ENCODE measurements at places on chromosomes 5 and 9.

DNA sequence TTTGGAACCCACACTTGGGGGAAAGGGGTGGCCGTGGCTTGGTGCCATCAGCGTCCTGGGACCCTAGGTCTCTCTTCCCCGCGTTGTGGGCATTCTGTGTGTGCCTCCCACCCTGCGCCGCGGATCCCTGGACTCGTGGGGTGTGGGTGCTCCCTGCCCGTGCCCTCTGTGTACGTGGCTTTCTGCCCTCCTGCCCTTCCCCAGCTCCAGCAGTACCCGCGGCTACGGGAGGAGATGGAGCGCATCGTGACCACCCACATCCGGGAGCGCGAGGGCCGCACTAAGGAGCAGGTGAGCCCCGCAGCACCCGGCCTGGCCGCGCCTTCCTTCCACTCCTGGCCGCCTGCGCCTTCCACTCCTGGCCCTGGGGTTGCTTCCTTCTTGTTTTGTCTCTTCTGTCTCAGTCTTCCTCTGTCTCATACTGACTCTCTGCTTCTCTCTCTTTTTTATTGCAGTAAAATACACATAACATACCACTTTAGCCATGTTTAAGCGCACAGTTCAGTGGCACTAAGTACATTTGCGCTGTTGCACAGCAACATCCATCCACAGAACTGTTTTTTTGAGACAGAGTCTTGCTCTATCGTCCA is 30.7 kb downstream of the DNM1 start:
- no peak for DNase-seq

GRCh38 chr5:120988491-120988890 is 524.4 kb downstream of the PRR16 start:
- DNase-seq: no peak

- DNase-seq: no peak
Observed at GRCh38 chr5:84298628-84299027, 86.1 kb downstream of the EDIL3 start.

GRCh38 chr9:73515216-73515615 is 363.6 kb downstream of the ANXA1 start:
- no peak for DNase-seq

GRCh38 chr9:122020398-122020797 is 72.7 kb downstream of the TTLL11 start:
- DNase-seq: no peak

GRCh38 chr9:35695943-35696401 is 6.2 kb upstream of the TPM2 start:
- no peak for DNase-seq

- no peak for DNase-seq
Observed at GRCh38 chr5:159128070-159128541, 28.4 kb upstream of the EBF1 start.

GRCh38 chr9:96203867-96204501 is 98.0 kb downstream of the HSD17B3 start:
- no peak for DNase-seq

DNA sequence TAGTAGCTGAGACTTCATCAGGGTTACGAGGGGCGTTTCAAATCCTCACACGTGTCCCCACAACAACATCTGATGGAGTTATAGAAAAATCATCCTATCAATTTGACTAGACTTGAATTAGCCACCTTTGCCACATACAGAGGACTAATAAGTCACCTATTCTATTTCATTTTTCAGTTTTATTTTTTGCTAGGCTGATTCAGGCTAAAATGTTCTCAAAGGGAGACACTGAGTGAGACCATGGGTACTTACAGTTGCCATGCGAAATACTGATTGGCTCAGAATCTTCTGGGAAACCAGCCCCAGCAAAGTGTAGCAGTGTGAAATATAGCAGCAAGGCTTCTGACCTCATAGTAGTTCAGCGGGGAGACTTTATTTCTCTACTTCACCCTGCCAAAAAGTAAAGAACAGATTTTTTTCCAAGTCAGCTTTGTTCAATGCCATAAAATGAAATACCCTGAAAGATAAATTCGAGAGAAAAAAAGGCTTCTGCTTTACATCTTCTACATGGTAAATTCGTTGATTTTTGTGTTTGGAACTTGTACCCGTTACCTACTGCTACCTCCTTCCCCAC is 69.9 kb downstream of the SEMA6A start:
- no peak for DNase-seq

GRCh38 chr5:166581826-166582225 is 1709.6 kb upstream of the WWC1 start:
- DNase-seq: no peak

DNA sequence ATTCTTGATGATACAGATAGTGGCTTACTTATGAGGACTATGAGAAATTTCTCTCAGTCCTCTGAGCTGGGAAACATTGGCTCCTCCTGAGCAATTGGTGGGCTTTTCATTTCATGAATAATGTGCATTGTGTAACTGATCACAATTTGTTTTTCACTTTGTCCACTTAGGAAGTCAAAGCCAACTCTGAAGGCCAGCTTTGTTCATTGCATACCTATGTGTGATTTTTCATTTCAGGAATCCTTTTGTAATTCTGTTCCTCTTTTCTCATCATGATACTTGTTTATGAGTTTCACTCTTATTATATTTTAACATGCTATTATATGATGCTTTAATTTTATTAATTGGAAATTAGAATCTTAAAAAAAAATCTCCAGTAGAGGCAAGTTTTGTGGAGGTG is 483.0 kb downstream of the EBF1 start:
- DNase-seq: no peak

DNA sequence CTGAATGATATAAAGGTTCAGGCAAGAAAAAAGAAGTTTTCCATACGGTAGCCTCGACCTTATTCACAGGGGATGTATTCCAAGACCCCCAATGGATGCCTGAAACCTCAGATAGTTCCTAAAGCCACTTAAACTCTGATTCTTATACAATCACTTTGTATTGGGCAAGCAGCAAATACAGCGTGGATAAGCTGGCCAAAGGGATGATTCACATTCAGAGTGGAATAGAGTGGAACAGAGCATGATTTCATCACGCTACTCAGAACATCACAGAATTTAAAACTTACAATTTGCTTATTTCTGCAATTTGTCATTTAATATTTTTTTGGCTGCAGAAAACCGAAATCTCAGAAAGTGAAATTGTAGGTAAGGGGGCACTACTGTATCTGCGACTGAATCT is 40.5 kb upstream of the CDH18 start:
- no peak for DNase-seq

GRCh38 chr5:103369125-103370120 is 110.9 kb downstream of the MACIR start:
- no peak for DNase-seq

GRCh38 chr5:141845371-141845851 is 32.8 kb downstream of the PCDH1 start:
- DNase-seq: no peak

GRCh38 chr9:74379718-74380117 is 117.4 kb upstream of the RORB start:
- no peak for DNase-seq

GRCh38 chr9:136336156-136336870 is 9.0 kb downstream of the GPSM1 start:
- DNase-seq: no peak

- DNase-seq: no peak
Observed at GRCh38 chr5:174340226-174340625, 294.7 kb downstream of the NSG2 start.

- no peak for DNase-seq
Observed at GRCh38 chr5:146039420-146039819, 66.0 kb downstream of the PLAC8L1 start.

DNA sequence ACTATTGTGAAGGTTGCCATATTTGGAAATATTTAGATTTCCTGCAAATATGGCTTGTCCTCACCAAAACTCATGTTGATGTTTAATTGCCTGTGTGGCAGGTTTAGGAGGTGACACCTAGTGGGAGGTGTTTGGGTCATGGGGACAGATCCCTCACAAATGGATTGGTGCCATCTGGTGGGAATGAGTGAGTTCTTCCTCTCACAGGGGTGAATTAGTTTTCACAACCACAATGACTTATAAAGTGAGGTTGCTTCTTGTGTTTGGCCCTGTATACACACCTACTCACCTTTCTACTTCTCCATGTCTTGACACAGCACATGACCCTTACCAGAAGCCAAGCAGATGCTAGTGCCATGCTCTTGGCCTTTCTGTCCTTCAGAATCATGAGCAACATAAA is 41.1 kb downstream of the ISOC1 start:
- DNase-seq: no peak

GRCh38 chr9:90340421-90340820 is 302.2 kb downstream of the DIRAS2 start:
- DNase-seq: no peak

DNA sequence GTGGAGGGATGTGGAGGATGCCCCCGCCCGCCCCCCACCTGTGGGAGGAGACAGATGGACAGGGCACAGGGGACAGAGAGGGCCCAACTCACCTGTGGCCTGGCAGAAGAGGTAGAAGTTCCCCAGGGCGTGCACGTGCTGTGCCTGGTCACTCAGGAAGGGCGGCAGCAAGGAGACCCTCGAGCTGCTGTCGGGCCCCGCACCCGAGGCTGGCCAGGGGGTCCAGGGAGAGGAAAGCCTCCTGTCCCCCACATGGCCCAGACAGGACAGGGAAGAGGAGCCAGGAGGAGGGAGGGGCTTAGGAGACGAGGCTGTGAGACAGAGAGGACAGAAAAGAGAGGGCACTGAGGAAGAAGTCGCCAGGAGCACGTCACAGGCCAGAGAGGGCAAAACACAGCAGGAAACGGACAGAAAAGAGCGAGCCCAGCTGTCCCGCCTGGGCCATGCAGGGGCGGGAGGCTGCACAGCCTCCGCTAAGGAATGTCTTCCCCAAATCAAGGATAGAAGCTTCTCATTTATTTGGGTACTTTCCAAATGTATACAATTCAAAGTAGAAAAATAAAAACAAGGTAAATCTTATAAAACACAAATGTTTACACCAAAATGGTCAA is 58.5 kb downstream of the SECISBP2 start:
- DNase-seq: no peak

GRCh38 chr5:66897356-66897755 is 299.2 kb downstream of the CD180 start:
- no peak for DNase-seq

DNA sequence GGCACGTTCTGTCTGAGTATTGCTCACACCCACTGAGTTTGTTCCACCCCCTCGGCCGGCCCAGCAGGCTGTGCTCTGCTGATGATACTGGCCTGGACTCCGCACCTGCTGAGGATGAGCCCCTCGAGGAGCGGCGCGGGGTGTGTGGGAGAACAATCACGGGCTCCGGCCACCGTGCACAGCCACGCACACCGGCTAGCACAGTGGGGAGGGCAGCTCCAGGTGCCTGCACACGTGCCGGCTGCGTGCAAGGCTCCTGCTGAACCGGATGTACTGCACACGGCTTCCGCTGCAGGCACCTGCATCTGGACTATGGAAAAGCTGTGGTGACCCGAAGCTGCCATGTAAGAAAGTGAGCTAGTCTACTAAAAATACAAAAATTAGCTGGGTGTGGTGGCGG is 485.2 kb upstream of the CDH9 start:
- no peak for DNase-seq

DNA sequence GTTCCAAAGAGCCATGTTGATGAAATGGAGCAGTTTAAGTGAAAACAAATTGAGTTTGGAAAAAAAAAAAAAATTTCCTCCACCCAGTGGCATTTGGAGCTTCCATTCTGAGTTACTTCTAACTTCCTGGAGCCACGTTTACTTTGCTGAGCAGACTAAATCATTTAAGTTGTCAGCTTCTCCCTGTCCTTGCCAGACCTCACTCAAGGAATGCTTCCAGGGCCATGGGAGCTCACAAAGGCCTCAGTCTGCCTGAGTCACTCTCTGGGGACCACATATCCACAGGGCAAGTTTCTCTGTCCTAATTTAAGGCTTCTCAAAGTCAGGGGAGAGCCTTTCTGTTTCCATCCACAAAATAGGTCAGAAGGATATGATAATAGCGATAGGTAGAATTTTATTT is 210.3 kb upstream of the TNC start:
- no peak for DNase-seq

DNA sequence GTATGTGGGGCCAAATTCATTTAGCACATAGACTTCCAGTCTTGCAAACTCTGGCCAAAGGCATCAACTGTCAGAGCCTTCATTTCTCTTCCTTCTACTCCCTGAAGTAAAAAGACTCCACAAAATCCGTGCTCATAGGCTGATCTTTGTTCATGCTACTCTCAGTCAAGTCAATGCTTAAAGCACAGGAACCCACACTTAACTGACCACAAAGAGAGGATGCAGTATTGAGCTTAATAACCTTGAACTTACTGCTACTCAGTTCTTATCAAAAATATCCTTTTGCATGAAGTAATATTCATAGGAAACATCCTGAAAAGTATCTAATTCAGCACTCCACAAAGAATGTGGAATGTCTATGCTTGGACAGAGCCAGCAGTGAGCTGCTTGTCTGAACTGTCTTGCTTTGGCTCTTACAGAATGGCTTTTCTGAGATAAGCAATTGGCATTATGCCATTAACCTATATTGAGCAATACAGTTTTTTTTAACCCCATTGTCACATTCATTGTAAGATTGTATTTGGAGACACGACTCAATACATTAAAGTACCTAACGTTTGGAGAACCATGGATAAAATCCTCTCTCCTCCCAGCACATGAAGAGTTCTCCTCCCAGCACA is 21.7 kb downstream of the LPAR1 start:
- no peak for DNase-seq

GRCh38 chr9:13063880-13064459 is 215.5 kb downstream of the MPDZ start:
- DNase-seq: no peak

DNA sequence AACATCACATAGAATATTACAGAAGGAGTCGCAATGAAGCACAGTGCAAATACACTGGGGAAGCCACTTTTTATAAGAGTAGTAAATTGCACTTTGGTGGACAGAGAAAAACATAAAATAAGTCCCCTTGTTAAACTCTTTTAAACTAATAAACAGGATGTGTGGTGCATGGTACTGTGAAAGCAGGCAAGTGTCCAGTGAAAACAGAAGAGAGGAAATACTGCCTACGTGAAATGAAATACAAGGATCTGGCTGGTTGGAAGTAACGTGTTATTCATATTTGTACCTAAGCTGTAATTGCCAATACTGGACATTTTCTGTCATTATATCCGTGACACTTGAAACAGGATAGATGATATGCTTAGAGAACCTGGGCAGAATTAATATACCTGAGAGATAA is 191.9 kb upstream of the SLC27A6 start:
- DNase-seq: no peak

DNA sequence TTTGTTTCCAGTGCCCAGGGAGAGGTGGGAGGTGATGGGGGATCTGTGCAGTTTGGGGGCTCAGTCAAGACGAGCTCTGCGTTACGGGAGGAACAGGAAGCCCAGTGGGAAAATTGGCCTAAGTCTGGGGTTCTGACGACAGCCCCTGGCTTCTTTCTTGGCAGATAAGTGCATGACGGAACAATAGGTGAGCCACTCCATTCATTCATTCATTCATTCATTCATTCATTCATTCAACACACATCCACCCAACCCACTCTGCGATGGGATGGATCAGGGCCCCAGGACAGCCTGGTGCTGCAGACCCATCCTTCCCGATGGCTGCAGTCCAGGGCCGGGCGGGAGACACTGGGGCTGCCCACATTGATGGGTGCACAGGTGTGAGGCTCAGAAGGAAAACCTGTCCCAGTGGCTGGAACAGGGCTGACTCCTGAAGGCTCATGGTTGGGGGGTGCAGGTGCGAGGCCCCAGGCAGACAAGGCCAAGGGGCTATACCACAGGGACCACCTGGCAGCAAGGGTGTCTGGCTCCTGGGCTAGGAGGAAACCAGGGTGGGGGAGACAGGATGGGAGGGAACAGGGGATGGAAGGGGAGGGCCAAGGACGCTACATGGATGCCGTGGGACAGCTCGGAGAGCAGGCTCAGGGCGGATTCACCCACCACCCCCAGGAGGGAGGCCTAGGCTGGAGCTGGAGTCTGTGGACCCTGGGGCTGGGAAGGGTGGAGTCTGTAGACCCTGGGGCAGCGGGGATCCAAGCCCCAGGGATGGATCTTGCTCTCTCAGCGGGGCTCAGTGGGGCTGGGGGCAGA is 1.9 kb upstream of the LCNL1 start:
- DNase-seq: no peak
